ENCODE measurements at places on chromosomes 2 and 18. TPM values are rescaled to one million over a fixed set of nuclear protein-coding genes. Genes with fewer than 3 reads are reported as not detected.

The RAB6C gene
- 0.09 TPM for polyA plus RNA-seq

The HS1BP3 gene
- polyA plus RNA-seq = 13.8 TPM

The MSTN gene
- not detected for polyA plus RNA-seq

The SULT1C2 gene
- polyA plus RNA-seq = not detected

The IL1R1 gene
- not detected for polyA plus RNA-seq

The LYPD6 gene
- not detected for polyA plus RNA-seq

The NEU4 gene
- not detected for polyA plus RNA-seq

The FKBP1B gene
- not detected for polyA plus RNA-seq

The RNMT gene
- 35.1 TPM for polyA plus RNA-seq

The GPR75 gene
- not detected for polyA plus RNA-seq

The PRKAG3 gene
- polyA plus RNA-seq = not detected

The AGXT gene
- polyA plus RNA-seq = not detected

- DNase-seq = no peak
Measured at GRCh38 chr2:235542733-235543127, 48.9 kb downstream of the AGAP1 start.

DNA sequence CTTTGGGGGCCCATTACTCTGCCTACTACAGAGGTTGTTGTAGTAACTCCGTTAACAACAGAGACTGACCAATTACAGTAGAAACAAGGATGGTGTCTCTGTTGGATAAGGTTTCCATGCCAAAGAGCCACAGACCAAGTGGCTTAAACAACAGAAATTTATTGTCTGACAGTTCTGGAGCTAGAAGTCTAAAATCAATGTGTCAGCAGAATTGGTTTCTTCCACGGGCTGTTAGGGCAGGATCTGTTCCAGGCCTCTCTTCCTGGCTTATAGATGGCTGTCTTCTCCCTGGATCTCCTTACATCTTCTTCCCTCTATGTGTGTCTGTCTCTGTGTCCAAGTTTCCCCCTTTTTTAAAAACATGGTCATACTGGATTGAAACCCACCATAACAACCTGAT is 135.3 kb downstream of the AKAIN1 start:
- DNase-seq = no peak

DNA sequence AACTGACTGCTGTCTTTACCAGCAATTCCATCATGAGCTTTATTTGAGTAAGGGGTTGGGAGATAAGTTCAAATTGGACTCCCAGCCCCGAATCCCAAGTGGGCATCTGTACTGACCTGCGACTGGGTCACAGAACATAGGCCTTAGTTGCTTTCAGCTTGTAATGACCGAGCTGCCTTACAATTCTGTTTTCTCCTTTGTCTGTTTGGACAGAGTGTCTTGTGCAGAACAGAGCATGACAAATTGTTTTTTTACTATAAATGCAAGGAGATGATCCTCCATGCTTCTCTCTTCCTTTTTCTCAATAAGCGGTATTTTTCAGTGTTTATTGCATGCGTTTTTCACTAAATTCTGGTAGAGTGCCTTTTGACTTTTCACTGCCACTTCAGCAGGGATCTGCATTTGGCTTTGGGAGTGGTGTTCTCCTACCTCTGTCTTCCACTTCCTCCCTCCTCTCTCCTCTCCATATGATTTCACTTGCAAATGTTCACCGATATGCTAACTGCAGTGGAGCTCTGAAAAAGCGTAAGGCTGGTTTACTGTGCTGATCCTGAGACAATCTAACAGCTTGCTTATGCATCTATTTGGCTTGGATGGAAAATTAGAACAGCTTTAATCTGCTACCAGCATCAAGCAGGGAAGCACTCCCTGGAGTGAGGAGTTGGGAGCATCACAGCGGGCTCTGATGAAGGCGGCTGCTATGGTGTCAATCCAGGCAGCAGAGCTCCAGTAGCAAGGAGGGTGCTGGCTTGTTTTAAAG is 158.8 kb upstream of the SMIM21 start:
- DNase-seq = no peak

DNA sequence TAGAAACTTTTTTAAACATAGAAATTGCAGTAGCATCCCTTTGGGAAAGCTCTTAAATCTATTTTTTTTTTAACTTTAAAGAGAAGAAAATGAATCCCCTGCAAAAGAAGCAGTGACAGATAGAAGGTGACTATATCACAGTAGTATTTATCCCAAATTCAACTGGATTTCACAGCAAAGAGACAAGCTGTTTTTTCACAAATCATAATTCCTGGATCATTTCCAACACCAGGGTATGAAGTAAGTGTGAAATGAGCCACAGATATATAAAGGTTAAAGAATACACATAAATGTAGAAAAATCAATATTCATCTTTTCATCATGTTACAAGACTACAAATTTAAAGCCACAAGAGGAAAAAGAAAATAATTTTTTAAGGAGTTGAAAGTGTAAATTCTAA is 1404.9 kb upstream of the NXPH2 start:
- no peak for DNase-seq

DNA sequence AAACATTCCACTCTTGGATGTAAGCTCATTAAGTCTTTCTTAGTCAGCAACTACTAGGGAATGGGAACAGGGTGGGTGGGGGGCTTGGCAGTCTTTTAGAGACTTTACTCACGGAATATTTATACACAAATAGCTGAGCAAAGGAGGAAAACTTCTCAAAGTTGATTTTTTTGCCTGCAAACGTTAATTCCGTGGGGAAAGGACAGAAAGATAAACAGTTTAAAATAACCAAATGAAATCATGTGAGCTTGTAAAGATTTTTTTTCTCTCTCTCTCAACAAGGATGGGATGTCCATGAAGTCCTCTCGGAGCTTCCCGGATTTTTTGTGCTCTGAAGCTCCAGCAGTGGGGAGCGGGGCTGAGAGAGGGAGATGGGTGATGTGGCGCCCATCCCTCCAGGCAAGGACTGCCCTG is 32.2 kb upstream of the MAT2A start:
- no peak for DNase-seq

- no peak for DNase-seq
Measured at GRCh38 chr18:76827205-76828200, 5.1 kb downstream of the ZNF236 start.

DNA sequence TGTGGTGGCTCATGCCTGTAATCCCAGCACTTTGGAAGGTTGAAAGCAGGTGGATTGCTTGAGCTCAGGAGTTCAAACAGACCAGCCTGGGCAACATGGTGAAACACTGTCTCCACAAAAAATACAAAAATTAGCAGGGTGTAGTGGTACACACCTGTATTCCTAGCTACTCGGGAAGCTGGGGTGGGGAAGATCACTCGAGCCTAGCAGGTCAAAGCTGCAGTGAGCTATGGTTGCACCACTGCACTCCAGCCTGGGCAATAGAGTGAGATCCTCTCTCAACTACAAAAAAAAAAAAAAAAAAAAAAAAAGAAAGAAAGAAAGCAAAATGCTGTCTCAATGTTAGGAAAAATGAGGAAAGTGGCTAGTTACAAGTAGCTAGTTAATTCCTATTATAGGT is 56.8 kb downstream of the TRIP12 start:
- no peak for DNase-seq

- DNase-seq = peak; percentile 50
Measured at GRCh38 chr2:230660294-230661060, 52.2 kb upstream of the CAB39 start.

GRCh38 chr2:55848096-55848495 is 75.5 kb downstream of the EFEMP1 start:
- no peak for DNase-seq

DNA sequence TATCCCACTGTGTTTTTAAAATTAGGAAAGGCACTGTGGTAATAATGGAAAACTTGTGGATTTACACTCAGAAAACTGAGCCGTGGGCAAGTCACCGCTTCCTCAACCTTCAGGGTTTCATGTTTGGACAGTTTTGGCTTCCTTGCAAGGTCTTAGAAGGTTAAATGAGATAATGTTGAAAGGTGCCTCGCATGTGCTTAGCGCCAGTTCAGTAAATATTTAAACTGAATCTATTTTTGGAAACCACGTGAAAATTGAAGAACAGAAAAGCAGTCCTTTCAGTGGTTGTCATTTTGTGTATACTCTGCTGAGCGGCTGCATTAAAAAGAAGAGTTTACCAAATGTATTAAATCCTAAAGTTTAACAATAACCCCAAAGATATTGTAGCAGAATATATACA is 15.2 kb upstream of the AGAP1 start:
- no peak for DNase-seq

- no peak for DNase-seq
Measured at GRCh38 chr2:104793966-104794365, 59.9 kb upstream of the POU3F3 start.

GRCh38 chr2:222380456-222380855 is 43.9 kb upstream of the SGPP2 start:
- DNase-seq = no peak

DNA sequence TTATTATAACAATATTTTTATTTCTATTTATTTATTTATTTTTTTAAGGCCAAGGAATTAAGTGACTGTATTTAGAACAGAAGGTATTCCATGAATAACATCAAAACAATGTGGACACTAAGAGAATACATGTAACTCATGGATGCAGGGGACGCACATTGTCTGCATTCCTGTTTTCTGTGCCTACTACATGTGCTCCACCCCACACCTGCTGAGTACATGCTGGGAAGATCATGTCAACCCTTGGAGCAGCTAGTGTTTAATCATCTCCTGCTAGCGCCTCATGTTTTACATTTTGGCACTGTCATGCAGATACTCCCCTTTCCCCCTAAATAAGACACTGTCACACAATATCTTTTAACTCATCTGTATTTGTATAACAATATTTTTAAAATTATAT is 29.3 kb downstream of the DPYSL5 start:
- DNase-seq = no peak

- DNase-seq = no peak
Measured at GRCh38 chr2:177673602-177674595, 281.3 kb downstream of the AGPS start.

GRCh38 chr18:21359746-21360145 is 117.7 kb downstream of the GREB1L start:
- no peak for DNase-seq

- DNase-seq = no peak
Measured at GRCh38 chr2:64819361-64819760, 165.6 kb upstream of the SERTAD2 start.

GRCh38 chr2:32805104-32806095 is 141.4 kb upstream of the LTBP1 start:
- no peak for DNase-seq

GRCh38 chr2:66427300-66427699 is 7.6 kb upstream of the MEIS1 start:
- no peak for DNase-seq

- DNase-seq = no peak
Measured at GRCh38 chr2:120737340-120738101, 1.9 kb downstream of the GLI2 start.

DNA sequence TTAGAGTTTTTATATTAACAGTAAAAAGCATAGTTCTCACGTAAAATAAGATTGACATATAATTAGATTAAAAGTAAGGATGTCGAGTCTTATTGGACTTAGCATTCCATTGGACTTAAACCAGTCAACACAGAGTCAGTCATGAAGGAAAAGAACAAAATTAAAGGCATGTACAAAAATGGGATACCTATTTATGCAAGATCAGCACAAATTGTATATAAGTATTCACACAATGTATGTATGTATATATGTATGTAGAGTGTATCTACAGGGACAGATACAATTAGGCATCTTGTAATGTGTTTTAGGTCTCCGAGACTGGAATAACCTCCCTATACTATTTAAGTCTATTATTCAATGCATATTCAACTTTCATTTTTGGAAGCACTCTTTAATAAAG is 419.1 kb downstream of the PARD3B start:
- DNase-seq = no peak

GRCh38 chr18:4734021-4734420 is 278.9 kb upstream of the DLGAP1 start:
- no peak for DNase-seq

DNA sequence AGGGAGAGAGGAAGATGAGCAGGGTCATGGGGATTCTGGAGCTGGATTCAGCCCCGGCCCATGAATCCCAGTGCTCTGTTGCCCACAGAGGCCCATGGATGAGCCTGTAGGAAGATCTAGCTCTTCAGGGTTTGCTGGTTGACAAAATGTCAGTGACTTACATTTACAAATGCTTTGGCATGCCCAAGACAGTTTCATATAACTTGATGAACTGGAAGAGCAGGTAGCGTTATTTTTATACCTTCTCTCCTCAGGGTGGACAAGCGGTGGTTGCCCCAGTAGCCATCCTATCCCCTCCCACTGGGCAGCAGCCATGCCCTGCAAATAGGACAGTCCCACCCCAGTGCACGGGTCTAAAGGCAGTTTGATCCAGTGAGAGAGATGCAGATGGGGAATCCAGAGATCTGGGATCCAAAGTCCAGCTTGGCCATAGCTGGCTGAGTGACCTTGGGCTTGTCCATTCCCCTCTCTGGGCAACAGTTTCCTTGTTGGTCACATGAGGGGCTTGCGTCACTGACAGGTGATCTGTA is 21.5 kb upstream of the KCNK3 start:
- no peak for DNase-seq

GRCh38 chr2:100050685-100051084 is 91.7 kb downstream of the AFF3 start:
- no peak for DNase-seq

DNA sequence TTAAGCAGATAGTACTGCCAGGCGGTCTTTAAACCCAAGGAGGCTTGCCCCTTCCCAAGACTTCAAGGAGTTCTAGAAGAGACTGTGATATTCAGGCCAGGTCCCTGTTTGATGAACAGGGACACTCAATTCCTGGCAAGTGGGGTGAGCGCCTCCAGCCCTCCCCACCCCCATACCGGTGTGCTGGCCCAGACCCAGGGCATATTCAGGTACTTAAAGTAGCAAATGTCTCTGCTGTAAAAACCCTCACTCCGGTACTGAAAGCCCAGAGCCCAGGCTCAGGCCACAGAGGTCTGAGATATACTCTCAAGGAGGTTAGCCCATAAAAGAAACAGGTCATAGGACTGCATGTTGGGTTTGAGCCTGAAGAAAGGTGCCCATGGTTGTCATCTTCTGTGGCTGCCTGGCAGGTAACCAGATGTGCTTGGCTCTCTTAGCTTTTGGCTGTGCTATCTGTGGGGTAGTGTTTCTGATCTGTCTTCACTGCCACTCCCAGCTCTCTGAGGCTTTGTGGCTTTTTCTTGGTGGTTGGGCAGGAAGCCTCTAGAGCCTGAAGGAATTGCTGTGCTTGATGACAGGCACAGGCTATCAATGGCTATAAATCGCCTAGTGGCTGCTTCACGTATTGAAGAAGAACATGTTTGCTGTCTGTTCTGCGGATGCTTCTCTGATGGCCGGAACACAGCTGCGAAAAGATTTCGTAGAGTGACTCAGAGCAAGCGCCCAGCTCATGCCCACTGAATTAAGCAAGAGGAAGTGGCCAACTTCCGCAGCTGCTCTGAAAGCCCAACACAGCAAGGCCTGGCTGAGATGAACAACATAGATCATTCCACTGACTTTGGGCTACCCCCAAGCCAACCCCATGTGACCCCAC is 63.3 kb upstream of the ALPP start:
- peak; percentile 78 for DNase-seq

- no peak for DNase-seq
Measured at GRCh38 chr18:49865401-49865800, 52.1 kb upstream of the ACAA2 start.
